ENCODE measurements at places on chromosomes 3 and 15. TPM values are rescaled to one million over a fixed set of nuclear protein-coding genes. Genes with fewer than 3 reads are reported as not detected.

- DNase-seq: no peak
Measured at GRCh38 chr3:184156522-184156955, 1.4 kb downstream of the DVL3 start.

DNA sequence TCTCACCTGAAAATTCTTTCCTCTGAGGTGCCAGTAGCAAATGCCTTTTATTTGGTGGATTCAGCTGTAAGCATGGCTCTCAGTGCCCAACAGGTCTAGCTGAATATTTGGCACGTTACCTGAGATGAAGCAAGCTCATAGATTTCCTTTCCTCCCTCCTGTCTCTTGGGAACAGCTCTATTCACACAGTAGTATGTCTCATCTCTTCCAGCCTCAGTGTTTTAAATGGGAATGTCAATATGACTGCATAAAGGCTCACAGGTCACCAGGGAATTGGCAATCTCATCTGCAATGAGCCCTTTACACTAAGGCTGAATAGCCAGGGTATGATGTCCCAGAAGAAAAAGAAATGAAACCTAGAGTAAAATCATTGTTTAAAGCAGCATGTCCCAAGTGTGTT is 733.5 kb downstream of the NTRK3 start:
- DNase-seq: no peak

- DNase-seq: peak; percentile 16
Measured at GRCh38 chr15:52252781-52253180, 42.8 kb downstream of the MYO5C start.

- no peak for DNase-seq
Measured at GRCh38 chr3:70010346-70010745, 10.8 kb downstream of the SAMMSON start.

- DNase-seq: peak; percentile 93
Measured at GRCh38 chr3:13091898-13092611, 18.8 kb upstream of the IQSEC1 start.

The ECE2 gene
- not detected for total RNA-seq

The IL5RA gene
- total RNA-seq: not detected

All from mesenteric fat pad (tissue), 1 donor.